ENCODE measurements at places on chromosomes 2 and 18. TPM values are rescaled to one million over a fixed set of nuclear protein-coding genes. Genes with fewer than 3 reads are reported as not detected.

DNA sequence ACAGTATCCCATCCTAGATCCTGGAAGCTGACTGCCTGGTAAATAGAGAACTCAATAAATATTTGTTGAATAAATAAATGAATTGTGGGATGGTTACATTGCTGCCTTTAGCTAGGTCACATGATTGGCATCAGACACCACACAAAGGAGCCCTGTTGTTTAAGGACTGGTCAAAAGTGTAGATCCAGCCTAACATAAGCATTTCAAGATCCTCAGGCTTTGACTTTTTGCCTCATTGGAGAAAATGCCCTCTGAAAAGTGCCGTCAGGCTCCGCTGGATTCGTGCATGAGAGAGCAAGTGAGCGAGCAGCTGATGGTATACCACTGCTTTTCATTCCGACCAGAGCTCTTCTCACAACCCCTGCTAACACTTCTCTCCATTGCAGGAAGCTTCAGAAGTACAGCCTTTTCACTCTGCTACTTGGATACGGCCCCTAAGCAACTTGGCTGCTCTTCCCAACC lies 1.3 kb upstream of the ZNF24 start:
- no peak for DNase-seq

DNA sequence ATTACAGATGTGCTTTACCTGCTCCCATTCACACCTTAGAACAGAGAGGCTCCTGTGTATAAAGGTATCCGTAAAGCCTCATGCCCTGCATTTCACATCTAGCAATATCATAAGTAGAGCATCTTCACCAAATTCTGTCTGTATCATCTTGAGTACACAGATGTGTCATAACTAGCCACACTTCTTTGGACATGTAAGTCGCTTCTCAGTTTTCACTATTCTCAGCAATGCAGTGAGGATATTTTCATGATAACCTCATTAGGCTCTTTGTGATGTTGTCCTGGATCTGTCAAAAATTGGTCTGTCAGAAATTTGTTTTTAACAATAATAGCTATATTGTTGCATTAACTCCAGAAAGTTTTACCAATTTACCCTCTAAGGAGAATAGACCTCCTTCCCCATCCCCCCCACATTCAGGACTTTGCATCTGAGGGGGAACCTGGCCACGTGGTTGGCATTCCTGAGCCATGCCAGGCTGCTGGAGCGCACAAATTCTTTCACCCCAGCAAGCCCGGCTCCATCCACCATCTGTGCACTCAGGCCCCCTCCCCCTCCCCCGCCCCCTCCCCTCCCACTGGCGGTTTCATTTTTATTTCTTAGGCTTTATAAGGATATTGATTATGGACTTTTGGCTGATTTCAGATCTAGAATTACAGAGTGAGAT lies 34.1 kb downstream of the AGAP1 start:
- no peak for DNase-seq

DNA sequence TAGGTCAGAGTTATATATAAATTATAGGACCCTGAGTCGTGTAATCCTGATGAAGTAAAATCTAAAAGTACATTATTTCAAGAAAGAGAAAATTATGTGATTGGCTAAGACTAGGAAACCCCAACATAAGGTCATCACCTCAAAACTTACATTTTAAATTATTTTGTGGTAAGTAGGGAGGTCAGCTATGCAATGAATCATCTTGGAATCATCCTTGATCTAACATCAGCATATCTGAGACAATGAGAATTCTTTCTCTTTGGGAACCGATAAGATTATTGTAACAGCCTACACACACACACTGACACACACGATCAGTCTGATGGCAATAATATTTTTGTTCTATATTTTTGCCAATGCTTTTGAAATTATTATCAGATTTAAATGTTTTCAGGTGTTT lies 904.8 kb upstream of the CHAC2 start:
- DNase-seq = peak; percentile 40

- DNase-seq = no peak
Measured at GRCh38 chr18:59359576-59359952, 499 bp upstream of the LMAN1 start.

Gene CROCC2
- total RNA-seq = not detected

Gene TNS1
- total RNA-seq = 2.6 TPM
